ENCODE measurements at places on chromosomes 12 and 14. TPM values are rescaled to one million over a fixed set of nuclear protein-coding genes. Genes with fewer than 3 reads are reported as not detected.

DNA sequence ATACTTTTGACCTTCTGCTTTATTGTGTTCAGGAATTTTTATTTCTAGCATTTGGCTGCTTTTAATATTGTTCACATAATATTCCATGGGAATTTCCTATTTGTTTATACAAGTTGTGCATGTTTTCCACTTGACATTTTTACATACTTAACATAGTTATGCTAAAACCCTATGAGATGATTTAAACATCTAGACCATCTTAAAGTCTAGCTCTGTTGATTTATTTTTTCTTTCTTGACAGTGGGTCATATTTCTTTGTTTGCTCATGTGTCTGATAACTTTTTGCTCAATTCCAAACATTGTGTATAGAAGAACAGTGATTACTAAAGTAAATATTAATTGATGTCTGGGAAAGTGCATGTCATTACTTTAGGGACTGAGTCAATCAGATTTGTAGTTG is 202.1 kb upstream of the PDZRN4 start:
- H3K4me1 ChIP-seq, result no peaks in the 10 kb centered on the region
- no peaks in the 10 kb centered on the region for H3K27me3 ChIP-seq
- no peak for DNase-seq

CLEC4C gene
- polyA plus RNA-seq, result not detected

- H3K4me1 ChIP-seq, result peaks cover 75% of the 10 kb centered on the region
- H3K4me3 ChIP-seq, result peak overlapping the region; percentile 90
- no peaks in the 10 kb centered on the region for H3K27me3 ChIP-seq
- H3K27ac ChIP-seq, result peak overlapping the region; percentile 18
Observed at GRCh38 chr12:92140896-92141536, 4.6 kb downstream of the BTG1 start.

- H3K4me3 ChIP-seq, result no peak overlapping the region
- no peak overlapping the region for H3K27ac ChIP-seq
- H3K36me3 ChIP-seq, result no peaks in the 10 kb centered on the region
- peaks cover 7% of the 10 kb centered on the region for H3K4me1 ChIP-seq
Observed at GRCh38 chr12:38886064-38886463, 19.3 kb downstream of the CPNE8 start.

RASAL1 gene
- not detected for polyA plus RNA-seq

DNA sequence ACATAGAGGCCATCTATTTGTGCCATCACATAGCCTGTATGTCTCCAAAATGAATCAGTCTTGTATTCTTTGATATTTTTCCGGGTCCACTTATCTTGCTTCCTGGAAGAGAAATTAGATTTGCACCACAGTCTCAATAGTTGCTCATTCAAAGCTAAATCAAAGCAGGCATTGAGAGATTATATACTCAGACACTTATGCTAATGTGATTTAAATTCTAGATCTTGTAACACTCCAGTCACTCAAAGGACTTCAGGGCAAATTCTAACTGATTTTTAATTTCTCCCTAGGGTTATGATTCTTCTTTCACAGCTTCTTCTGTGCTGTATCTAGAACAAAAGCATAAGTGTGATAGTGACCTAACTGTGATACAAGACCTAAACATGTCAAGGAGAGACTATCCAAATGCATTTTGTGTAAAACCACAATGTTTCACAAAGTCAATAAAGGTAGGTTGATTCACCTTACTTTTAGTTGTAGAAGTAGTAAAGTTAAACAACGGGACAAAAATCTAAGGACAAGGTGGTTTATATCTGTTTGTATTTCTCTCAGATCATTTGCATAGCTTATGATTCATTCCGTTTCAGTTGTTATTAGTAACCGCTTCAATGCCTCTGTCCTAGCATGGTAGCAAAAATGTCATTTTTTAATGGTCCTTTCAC is 26.8 kb downstream of the PLBD1 start:
- H3K27ac ChIP-seq, result no peak overlapping the region
- peaks cover 2% of the 10 kb centered on the region for H3K36me3 ChIP-seq
- no peaks in the 10 kb centered on the region for H3K4me1 ChIP-seq

GRCh38 chr12:102948941-102949352 is 8.5 kb upstream of the ASCL1 start:
- no peak overlapping the region for H3K4me3 ChIP-seq
- H3K27ac ChIP-seq, result no peak overlapping the region
- H3K27me3 ChIP-seq, result peaks cover 3% of the 10 kb centered on the region
- no peak for DNase-seq
- H3K36me3 ChIP-seq, result no peaks in the 10 kb centered on the region
- H3K4me1 ChIP-seq, result no peaks in the 10 kb centered on the region

DNA sequence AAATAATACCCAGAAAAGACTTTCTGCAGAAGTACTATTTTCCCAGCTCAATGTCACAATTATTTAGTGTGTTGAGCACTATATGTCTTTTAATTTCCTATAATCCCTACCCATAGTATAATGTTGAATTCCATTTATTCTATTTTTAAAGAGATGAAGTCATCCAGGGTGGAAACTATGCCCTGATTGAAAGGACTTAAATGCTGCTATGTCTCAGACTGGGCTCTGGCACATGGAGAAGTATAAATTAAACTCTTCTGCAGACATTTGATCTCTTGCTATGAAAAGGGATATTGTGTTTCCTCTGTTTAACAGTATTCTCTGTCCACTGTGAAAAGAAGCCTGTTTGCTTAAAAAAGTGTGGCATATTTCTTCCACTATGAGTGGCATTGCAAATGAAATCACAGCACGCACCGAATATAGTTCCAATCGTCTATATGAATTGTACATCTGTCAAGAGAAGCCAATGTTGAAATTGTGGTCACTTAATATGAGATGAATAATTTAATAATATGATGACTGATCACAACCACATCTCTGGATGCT is 192.3 kb downstream of the BCAT1 start:
- no peak overlapping the region for H3K27ac ChIP-seq
- H3K4me3 ChIP-seq, result no peak overlapping the region
- no peaks in the 10 kb centered on the region for H3K27me3 ChIP-seq
- no peak for DNase-seq
- no peaks in the 10 kb centered on the region for H3K36me3 ChIP-seq

CLEC1A gene
- polyA plus RNA-seq, result 2.5 TPM

DNA sequence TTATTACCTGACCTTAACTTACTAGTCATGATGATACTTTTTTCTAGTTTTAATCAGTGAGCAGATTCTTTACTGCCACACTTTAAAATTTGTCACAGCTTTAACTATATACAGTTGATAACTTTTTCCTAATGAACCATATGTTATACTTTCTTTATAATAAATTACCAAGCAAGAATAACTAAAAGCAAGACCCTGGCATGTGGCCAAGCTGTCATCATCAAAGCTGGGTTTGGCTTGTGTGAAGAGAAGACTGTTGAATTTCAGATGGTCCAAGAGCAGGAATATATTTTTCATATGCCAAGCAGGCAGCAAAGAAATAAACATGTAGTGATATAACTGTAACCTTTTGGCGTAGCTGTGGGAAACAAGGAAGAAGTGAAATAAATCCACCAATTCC is 93.5 kb downstream of the PUS7L start:
- H3K4me1 ChIP-seq, result no peaks in the 10 kb centered on the region
- DNase-seq, result no peak
